ENCODE measurements at places on chromosomes 4 and X.
A peak's percentile ranks its signal among the peaks of the same experiment; 100 is the strongest.

- DNase-seq = no peak
- H3K36me3 ChIP-seq = no peaks in the 10 kb centered on the region
- H3K4me1 ChIP-seq = no peaks in the 10 kb centered on the region
- no peak overlapping the region for H3K4me3 ChIP-seq
- H3K27me3 ChIP-seq = no peaks in the 10 kb centered on the region
Observed at GRCh38 chrX:17021851-17022604, 75.6 kb downstream of the REPS2 start.

DNA sequence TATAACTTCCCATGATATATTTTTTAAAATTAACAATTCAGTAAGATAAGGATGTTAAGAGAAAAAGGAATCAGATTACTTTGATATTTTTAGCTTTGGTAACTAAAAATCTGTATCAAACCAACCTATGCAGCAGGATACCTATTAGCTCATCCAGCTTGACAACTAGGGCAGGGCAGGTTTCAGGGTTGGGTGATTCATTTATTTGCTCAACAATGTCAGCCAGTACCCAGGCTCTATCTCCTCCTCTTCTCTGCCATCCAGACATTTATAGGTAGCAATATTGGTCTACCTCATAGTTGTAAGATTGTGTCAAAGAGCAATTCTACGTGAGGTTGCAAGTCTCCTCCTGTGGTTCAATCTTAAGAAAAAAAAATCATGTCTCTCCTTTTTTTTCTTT, 421.9 kb downstream of the ANKRD50 start:
- H3K27me3 ChIP-seq = no peaks in the 10 kb centered on the region
- no peak overlapping the region for H3K27ac ChIP-seq

- H3K27me3 ChIP-seq = no peaks in the 10 kb centered on the region
- H3K4me3 ChIP-seq = no peak overlapping the region
- no peaks in the 10 kb centered on the region for H3K36me3 ChIP-seq
- no peaks in the 10 kb centered on the region for H3K4me1 ChIP-seq
- no peak for DNase-seq
Observed at GRCh38 chrX:153519569-153520286, 2.3 kb downstream of the ATP2B3 start.

GRCh38 chr4:86606809-86607208, 12.7 kb downstream of the PTPN13 start:
- DNase-seq = no peak
- no peaks in the 10 kb centered on the region for H3K27me3 ChIP-seq
- no peaks in the 10 kb centered on the region for H3K36me3 ChIP-seq
- H3K4me3 ChIP-seq = no peak overlapping the region

GRCh38 chr4:38752941-38753806, 29.6 kb downstream of the TLR10 start:
- DNase-seq = peak; percentile 92
- H3K27me3 ChIP-seq = no peaks in the 10 kb centered on the region
- H3K36me3 ChIP-seq = no peaks in the 10 kb centered on the region

All from aorta (tissue), 5 donors.